T-helper 2 cell (primary cell): ENCODE measurements at places on chromosomes 11 and 22.
A peak's percentile ranks its signal among the peaks of the same experiment; 100 is the strongest.

DNA sequence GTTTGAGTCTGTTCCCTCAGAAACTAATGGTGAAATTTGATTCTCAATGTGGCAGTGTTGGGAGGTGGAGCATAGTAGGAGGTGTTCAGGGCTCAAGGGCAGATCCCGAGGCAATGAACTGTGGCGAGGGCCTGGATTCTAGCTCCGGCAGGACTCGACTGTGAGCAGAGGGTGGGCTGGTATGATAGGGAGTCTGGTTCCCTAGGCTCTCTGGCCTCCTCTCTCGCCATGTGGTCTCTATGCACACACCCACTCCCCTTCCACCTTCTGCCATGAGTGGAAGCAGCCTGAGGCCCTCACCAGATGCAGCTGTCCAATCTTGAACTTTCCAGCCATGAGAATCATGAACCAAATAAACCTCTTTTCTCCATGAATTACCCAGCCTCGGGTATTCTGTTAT lies 32.3 kb downstream of the ATP6V1E1 start:
- DNase-seq: no peak

GRCh38 chr11:119530509-119530908 lies 107.5 kb upstream of the THY1 start:
- DNase-seq: no peak

DNA sequence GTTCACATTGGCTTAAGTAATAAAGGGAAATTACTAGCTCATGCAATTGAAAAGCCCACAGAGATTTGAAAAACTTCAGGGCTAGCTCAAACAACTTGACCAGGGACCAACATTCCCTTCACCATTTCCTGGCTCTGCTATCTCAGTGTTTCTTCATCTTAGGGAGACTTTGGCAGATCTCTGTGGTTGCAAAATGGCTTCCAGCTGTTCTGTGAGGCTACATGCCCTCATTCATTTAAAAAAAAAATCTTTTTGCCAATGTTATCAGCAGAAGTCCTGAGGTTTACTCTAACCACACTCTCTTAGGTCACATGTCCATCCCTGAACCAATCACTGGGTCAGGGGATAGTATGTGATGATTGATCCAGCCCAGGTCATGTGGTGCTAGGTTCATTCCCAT lies 13.9 kb upstream of the RASSF10 start:
- no peak for DNase-seq

DNA sequence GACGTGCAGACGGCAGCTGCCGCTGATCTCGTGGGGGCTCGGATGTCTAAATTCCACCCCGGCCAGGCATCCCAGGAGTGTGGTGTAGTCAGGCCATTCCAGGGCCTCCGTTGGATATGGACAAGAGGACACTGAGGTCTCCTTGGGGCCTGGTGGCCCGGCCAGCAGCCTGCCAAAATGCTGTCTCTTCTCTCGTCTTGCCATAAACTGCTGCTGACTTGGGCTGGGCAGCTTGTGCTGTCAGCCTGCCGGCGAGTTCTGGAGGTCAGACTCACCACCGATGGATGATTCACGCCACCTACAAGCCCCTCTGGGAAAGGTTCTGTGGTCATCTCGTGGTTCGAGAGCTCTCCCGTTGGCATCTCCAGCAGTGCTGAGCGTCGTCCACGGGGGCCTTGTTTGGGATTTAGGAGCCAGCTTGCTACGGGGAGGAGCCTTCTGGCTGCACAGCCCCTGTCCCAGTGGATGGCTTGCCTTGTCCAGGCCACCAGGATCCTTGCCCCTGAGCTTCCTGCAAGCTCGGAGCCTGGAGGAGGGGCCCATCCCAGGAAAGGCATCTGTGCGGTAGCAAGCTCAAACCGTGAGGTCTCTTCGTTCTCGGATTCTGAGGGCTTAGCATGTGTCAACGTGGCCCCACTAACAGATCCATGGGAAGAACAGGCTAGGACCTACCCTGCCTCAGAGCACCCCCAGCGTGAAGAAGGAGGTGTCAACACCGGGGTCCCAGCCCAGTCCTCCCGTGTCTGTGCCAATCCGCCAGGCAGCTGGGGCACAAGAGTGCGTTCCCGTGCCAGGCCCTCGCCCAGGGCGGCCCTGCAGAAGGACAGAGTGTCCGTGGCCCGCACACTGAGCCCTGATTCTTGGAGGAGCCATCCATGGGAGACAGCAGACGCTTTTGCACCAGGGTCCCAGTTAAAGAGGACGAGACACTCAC lies 1114.1 kb downstream of the BRD1 start:
- DNase-seq: no peak

GRCh38 chr11:57681168-57681567 lies 13.3 kb downstream of the ZDHHC5 start:
- no peak for DNase-seq

GRCh38 chr11:44598831-44599230 lies 33.4 kb downstream of the CD82 start:
- no peak for DNase-seq

GRCh38 chr11:61124574-61125309 lies 22.5 kb downstream of the CD5 start:
- no peak for DNase-seq

GRCh38 chr22:46122511-46122971 lies 27.8 kb upstream of the PPARA start:
- DNase-seq: peak; percentile 31

DNA sequence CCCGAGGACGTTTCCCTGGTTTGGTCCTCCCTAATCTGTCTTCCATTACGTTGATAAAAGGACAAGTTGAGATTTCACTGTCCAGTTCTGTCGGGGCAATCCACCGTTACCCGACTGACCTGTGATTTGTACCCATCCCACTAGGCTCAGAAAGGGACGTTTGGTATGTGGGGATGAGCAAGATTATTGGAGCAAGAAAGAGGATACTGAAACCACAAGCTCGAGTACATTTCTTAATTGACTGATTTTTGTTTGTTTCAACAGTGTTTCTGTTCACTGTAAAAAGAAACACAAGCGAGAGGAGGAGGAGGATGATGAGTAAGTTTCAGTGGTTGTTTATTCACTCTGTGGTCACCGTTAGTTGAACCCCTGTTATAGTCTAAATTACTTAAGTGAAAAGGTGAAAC lies 969 bp downstream of the CCDC117 start:
- DNase-seq: no peak

GRCh38 chr11:67507242-67507863 lies 609 bp downstream of the CDK2AP2 start:
- no peak for DNase-seq

DNA sequence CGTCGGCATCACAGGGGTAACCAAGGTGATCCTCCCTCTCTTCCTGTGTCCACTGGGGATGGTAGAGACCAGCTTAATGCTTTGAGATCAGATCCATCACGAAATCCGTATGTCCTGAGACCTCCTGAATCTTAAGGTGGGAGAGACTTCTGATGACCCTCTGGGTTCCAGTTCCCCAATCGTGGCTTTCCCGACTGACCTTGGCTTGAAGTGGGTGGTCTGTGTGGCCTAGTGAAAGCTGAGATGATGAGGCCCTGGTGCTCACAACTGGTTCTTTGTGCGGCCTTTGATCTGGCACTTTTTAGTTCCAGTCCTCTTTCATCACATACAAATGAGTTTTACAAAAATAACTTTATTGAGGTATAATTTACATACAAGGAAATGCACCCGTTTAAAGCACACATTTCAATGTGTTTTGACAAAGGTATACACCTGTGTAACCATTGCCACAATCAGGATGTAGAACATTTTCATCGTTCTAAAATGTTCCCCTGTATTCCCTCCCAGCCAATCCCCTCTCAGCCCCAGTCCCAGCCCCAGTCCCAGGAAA lies 6.1 kb downstream of the MIAT start:
- DNase-seq: no peak

DNA sequence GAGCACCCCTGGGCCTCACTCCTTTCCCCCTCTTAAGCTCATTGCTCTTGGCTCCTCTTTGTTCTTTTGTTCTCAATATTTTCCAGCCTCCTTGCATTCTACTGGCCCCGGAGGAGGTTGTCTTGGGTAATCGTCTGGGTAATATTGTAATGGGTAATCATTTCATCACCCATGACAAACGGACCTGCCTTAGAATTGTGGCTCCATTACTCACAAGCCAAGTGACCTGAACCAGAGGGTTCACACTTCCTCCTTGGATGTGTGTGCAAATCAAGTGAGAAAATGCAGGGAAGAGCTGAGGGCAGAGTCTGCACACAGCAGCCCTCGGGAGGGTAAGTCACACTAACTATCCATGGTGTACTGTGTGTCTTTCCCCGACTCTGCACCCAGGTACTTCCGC lies 305.0 kb downstream of the BUD13 start:
- DNase-seq: no peak

GRCh38 chr11:8712506-8712905 lies 29.9 kb downstream of the RPL27A start:
- no peak for DNase-seq

GRCh38 chr11:20729597-20730105 lies 60.3 kb downstream of the NELL1 start:
- DNase-seq: no peak

GRCh38 chr11:48079596-48079995 lies 99.2 kb downstream of the PTPRJ start:
- DNase-seq: no peak

DNA sequence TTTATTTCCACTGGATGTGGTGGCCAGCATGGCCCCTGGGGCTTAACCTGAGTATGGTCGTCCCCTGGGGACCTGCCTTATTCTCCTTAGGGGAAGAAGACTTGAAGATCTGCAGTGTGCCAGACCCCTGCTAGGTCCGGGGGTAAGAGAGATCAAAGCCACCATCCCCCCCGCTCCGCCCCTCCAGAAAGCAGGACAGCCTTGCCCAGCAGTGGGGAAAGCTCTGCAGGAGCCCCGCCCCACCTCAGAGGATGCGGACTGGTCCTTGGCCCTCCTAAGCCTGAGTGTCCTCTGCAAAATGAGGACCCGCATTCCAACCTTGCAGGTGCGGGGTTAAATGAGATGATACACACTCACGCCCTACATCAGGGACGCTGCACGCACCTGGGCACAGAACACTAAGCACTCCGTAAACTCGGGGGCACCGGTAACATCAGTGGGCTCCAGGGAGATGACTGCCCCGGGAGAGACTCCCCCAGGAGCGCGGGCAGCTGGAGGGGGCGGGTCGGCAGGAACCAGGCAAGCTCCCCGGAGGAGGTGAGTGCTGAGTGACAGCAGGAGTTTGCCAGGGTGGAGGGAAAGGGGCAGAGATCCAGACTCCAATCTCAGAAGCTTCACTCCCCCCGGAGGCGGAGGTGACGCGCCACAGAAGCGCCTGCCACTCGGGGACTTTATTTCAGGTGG lies 564 bp upstream of the ANO1 start:
- DNase-seq: no peak

- no peak for DNase-seq
These were observed 5.9 kb downstream of the TMEM121B start for GRCh38 chr22:17115236-17115635.

DNA sequence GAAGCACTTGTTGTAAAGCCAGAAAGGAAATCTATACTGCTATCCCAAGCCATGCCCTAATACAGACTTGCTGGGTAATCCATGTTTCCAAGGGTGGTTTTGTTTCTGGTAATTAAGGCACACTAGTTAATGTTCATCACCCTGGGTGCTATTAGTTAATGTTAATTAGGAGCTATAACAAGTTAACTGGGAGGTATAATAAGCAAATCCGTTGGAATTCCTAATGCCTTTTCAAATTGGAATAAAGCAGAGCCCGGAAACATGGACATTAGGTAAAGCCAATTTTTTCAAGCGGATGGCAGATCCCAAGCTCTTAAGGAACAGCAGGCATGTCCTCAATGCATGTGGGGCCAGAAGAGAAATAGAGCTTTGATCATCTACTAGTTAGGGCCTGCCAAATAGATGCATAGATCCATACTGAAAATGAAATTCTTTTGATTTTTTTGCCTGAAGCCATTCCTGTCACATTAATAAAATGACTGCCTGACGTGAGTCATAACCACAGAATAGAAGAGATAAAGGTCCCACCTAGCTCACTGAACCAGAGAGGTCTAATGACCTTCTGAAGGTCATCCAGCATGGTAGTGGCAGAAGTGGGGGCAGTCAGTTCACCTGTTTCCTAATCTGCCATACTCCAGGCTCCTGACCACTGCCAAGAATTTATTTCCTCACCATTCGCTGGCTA lies 28.5 kb upstream of the CCDC34 start:
- no peak for DNase-seq

GRCh38 chr22:46563381-46564083 lies 26.1 kb upstream of the CELSR1 start:
- peak; percentile 38 for DNase-seq

- DNase-seq: no peak
These were observed 6.1 kb downstream of the TUBGCP6 start for GRCh38 chr22:50238755-50239154.

DNA sequence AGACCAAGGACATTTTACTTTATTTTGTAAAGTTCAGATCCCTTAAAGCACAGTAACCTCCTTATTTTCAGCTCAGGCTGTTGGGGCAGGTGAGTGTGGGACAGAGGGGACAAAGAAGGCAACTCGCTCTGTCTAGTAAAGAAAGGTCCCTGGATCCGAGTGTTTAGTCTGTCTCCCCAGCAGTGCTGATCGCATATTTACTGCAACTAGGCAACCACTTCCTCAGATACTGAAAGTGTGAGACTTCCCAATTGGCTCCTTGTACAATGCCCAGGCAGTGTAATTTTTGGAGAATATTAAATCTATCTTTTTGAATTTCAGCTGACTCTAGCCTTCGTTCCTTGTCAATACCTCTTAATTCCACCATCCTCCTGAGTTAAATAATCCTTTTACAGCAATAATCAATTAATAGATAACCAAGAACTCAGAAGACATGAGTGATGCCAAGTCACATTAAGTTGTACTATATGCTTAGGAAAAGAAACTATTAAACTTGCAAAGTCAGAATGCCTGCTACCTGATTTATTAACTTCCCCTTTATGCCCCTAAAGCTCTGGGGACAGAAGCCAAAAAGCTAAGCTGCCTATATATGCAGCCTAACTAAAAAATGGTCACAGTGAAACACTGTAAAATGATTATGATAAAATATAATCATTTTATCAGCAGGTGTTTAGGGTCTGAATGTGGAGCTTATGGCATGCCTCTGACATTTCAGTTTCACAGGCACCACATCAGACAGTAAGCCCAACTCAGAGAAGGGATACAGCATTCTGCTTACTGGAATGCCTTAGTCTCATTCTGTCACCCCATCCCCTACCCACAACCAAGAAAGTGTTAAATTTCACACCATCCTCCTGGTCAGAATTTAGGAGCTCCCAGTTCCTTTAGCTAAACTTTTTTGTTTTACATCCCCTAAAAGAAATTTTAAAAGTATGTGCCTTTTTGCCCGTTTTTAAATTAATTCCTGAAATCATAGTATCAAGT lies 138.7 kb downstream of the TRIM44 start:
- DNase-seq: no peak

GRCh38 chr22:45071618-45072017 lies 61.8 kb upstream of the PHF21B start:
- DNase-seq: no peak

- no peak for DNase-seq
These were observed 13.7 kb downstream of the RNF141 start for GRCh38 chr11:10526974-10527918.

DNA sequence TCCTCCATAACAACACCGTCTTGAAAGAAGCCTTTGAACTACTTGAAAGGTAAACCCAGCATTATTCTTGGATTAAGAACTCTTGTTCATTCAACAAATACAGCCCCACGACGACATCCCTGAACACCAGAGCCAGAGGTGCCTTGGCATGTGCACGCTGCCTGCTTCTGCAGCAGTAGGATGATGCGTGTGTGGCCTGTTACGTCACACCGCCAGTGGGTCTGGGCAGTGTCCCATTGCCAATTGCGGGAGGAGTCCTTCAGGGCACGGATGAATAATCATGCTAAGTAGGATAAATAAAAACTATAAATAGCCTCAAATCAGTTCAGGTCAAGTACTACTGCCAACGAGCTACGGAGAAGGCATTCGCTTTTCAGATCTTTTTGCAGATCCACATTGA lies 380.5 kb downstream of the SHANK2 start:
- DNase-seq: no peak

- no peak for DNase-seq
These were observed 7.7 kb downstream of the CCDC73 start for GRCh38 chr11:32786811-32787210.
